ENCODE measurements at places on chromosomes 6 and 20. TPM values are rescaled to one million over a fixed set of nuclear protein-coding genes. Genes with fewer than 3 reads are reported as not detected.

Gene RIPOR2
- not detected for total RNA-seq

- DNase-seq, result no peak
These were observed 30.1 kb downstream of the GLP1R start for GRCh38 chr6:39078695-39079094.

DNA sequence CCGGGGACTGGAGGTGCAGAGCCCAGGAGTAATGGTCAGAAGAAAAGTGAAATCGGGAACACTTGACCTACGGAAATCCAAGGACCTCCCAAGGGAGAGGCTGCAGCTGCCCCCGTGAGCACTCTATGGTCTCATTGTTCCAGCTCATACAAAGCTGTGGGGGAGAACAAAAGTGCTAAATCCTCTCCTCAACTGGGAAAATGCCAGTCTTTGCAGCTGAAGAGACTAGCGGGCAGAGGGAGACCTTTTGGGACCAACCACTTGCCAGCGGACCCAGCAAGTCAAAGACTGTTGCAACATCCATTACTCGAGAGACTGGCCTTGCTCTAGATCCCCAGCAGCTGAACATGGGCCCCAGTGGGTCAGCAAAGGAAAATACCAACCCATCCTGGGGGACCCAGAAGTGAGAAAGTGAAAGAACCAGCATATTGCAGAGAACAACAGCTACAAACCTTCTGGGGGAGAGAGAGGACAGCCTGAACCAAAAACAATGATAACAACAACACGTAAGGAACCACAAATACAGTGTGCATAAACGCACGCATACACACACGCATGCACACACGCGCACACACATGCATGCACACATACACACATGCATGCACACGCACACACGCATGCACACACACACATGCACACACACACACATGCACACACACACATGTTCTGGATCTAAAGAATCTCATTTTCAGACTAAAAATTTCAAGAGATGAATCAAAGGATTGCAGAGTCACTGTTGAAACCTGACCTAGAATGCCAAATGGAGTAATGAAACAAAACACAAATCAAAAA is 24.7 kb upstream of the ELMO2 start:
- no peak for DNase-seq

DNA sequence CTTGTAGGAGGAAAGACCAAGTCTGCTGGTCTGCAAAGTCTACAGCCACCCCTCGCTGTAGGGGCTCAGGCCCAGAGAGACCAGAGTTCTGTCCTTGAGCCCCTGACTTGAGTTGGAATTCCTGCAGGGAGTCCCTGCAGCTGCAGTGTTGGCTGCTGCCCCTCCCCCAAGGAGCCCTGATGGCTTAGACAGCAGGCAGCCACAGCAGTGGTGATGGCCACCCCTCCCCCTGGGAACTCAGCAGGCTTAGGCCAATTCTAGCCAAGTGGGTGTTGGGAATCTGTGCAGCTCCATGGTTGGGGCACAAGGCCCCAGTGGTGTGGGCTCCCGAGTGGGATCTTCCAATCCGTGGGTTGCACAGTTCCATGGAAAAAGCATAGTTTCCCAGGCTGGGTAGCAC is 345.4 kb downstream of the CD109 start:
- no peak for DNase-seq

DNA sequence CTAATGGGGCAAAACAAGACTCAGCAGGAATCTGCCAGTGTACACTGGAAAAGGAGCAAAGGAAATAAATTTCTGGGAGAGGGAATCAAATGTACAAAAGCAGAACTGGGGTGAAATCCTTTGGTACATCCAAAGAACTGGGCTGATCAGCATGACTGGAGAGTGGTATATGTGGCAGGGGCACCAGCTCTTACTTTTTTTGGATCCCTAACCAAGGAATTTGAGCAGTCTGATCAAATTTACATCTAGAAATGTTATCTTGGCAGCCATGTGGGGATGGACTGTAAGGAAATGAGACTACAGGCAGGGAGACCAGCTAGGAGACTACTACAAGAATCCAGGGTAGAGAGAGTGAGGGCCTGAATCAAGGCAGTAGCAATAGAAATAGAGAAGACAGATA is 1.2 kb upstream of the ZSCAN31 start:
- no peak for DNase-seq

GRCh38 chr6:155693573-155694418 is 238.2 kb upstream of the NOX3 start:
- no peak for DNase-seq

Gene ATP9A
- total RNA-seq, result 35.2 TPM

Gene LGSN
- not detected for total RNA-seq

Gene FAXC
- 3.6 TPM for total RNA-seq

Gene CPNE5
- 32.1 TPM for total RNA-seq

DNA sequence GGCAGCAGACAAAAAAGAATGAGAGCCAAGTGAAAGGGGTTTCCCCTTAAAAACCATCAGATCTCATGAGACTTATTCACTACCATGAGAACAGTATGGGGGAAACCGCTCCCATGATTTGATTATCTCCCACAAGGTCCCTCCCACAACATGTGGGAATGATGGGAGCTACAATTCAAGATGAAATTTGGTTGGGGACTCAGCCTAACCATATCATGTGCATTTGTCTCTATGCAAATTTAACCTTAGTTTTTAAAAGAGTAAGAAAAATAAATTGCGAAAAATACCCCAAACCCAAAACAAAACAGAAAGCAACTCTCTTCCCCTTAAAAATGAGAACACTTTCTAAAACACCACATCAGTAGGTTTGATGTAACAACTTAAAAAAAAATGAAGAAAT is 22.6 kb upstream of the GPR6 start:
- DNase-seq, result no peak

DNA sequence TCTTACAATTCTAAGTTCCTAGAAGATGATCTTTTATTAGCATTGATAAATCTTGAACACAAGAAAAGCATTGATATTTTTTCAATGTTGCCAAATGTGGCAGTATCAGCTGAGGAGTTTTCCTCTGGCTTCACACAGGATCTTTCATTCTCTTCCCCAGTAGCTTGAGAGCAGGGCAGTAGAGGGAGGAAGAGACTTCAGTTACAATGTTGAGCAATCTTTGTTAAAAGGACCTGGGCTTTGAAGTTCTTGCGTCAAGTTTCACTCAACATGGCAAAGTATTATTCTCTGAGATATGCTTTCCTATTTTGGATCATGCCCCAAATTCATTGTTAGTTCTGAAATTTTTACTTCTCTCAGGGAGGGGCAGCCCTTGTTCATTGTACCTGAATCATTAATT is 238.0 kb downstream of the COL12A1 start:
- DNase-seq, result no peak

- no peak for DNase-seq
These were observed 639 bp upstream of the ZNF335 start for GRCh38 chr20:45972500-45973183.

Gene PTP4A1
- total RNA-seq, result 65.1 TPM

- DNase-seq, result no peak
These were observed 79.0 kb downstream of the RNASET2 start for GRCh38 chr6:166877349-166877748.

DNA sequence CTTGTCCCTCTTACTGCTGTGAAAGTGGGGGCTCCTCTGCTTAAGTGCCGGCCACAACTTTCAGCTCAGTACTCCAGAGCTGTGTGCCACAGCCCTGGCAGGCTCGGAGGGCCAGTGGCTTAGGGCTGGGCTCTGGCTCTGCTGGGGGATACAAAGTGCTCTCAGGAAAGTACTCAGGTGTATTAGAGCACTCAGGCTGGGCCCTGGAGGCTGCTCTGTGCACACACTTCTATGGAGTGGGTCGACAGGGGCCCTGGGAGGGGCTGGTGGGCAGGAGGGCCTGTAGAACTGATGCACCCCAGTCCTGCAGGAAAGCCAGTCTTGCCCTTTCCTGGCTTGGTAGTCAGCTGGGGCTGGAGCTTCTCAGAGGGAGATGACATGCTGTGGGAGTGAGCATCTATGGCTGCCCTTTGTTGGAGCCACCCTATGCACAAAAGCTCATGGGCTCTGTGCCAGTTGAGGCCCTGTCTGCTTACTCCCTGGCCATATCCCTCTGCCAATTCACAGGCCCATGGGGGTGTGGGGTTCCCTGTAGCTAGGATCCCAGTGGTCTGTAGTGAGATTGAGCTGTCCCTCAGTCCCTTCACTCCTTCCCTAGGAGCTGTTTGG is 22.0 kb downstream of the CENPW start:
- DNase-seq, result no peak

DNA sequence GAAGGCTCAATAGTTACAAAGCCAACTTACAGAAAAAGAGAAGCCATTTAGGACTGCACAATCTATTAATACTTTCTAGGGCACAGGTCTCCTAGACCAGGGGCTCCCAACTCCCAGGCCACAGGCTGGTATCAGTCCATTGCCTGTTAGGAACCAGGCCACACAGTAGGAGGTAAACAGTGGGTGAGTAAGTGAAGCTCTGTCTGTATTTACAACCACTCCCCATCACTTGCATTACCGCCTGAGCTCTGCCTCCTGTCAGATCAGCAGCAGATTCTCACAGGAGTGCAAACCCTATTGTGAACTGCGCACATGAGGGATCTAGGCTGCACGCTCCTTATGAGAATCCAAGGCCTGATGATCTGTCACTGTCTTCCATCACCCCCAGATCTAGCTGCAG is 22.5 kb downstream of the TRAF3IP2 start:
- DNase-seq, result no peak

Gene HRH3
- not detected for total RNA-seq

Gene POU5F1
- not detected for total RNA-seq

DNA sequence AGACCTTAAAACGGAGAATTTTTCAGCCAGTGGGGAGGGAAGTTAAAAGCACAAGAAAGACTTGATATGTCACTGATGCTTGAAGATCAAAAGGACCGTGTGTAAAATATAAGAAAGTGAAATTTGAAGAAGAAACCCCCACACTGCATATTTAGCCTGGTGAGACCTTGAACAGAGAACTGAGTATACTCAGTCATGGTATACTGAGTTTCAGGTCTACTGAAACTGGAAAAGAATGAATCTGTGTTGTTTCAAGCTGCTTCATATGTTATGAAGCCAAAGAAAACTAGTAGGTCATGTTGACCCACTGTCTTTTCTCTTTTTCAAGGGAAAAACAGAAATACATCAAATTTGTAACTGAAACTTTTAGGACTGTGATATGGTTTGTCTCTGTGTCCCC is 443.8 kb upstream of the GJE1 start:
- DNase-seq, result no peak

Gene UNC93A
- total RNA-seq, result not detected

GRCh38 chr20:39935901-39936300 is 753.1 kb downstream of the MAFB start:
- no peak for DNase-seq

Gene ATF6B
- 102 TPM for total RNA-seq

DNA sequence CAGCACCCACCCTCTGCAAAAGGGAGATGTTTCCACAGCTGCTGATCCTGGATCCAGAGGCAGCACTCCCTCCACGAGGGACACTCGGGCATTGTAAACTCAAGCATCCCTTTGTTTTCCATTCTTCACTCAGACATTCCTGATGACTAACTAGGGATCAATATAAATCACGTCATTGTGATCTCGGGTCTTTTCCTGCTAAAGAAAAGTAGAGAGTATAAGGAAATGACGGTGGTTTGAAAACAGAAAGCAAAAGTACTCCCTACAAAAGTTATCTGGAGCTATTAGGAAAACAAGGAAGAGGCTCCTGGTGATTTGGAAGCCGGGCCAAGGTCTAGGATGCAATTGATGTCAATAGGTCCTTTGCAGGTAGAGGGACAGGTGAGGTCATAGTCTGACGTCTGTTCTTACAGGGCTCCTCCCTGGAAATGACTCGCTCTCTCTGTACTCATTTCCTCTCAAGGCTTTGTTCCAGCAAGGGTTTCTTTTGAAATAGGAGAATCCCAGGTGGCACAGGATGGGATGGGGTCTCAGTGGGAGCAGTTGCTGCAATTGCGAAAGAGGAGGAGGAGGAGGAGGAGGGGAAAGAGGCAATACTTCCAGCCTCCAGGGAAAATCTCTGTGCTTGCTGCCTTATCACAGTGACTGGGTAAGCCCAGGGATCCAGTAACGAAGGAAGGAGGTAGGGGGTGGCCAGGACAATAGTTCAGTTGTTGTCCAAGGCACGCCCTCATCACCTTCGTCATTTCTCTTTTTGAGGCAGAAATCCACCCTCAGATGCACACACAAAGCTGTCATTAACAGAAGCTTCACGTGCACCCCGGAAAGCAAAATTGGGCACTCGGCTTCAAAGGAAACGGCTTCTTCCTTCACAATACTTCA is 222.8 kb downstream of the LY86 start:
- DNase-seq, result peak; percentile 91

DNA sequence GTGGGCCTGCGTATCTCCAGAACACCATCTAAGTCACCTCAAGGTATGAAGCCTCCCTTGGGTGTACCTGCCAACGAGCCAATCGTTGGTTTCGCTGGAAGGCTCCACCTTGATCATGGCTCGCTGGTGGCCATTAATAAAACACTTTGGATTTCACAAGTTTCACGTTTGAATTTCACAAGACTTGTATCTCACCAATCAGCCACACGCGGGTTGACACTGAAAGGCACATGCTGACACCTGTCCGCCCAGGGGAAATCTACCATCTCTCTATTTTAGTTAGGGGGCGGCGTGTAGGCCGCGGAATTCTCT is 586 bp upstream of the HMGA1 start:
- peak; percentile 46 for DNase-seq

- DNase-seq, result no peak
These were observed 120.4 kb downstream of the SYNDIG1 start for GRCh38 chr20:24589815-24590177.

Gene RAB32
- total RNA-seq, result 78.3 TPM

DNA sequence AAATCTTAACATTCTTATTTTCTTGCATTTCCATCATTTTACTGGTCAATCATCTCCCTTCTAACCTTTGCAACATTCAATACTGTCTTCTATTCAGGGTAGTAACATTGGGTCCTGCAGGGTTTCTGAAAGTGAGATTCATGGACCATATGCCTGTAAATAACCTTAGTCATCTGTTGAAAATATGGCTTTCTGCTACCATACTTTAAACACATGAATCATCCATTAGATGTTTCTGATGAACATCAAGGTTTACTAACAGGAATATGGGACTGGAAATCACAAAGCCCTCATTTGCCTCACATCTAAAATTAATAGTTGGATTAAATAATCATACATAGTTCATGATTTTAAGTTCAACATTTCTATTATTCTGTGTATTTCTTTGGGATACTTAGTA is 475.9 kb upstream of the MARCKS start:
- no peak for DNase-seq

Gene TFAP2C
- not detected for total RNA-seq

GRCh38 chr6:139308936-139309603 is 17.3 kb upstream of the TXLNB start:
- DNase-seq, result no peak

- DNase-seq, result no peak
These were observed 18.3 kb upstream of the CITED2 start for GRCh38 chr6:139392794-139393193.

- DNase-seq, result peak; percentile 41
These were observed 17.6 kb downstream of the PLAGL2 start for GRCh38 chr20:32189691-32190615.

DNA sequence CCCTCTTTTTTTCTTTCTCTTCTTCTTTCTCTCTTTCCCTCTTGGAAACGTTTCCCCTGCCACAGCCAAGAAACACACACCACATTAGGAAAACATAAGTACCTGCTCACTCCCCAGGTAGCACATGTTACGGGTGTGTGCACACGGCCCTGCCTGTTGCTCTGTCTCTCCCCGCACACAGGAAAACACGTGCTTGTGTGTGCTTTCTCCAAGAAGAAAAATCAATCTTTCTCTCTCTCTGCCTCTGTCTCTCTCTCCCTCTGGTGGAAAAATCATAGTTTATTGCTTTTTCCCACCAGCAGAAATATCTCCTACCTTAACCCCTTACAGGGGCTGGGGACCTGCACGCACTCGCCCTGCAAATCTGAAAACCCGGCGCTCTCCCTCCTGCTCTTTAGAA is 102.3 kb downstream of the EDN3 start:
- DNase-seq, result no peak

Gene MMP24
- total RNA-seq, result 0.32 TPM

Gene NDUFAF4
- total RNA-seq, result 44.6 TPM

Data from endothelial cell of umbilical vein (primary cell).